ENCODE measurements at places on chromosomes 6 and 20.

GRCh38 chr6:43089874-43090558 lies 13.9 kb downstream of the PTK7 start:
- DNase-seq: no peak

- no peak for DNase-seq
Measured at GRCh38 chr6:160439751-160440150, 91.6 kb downstream of the SLC22A3 start.

GRCh38 chr6:139663996-139664395 lies 289.5 kb upstream of the CITED2 start:
- no peak for DNase-seq

DNA sequence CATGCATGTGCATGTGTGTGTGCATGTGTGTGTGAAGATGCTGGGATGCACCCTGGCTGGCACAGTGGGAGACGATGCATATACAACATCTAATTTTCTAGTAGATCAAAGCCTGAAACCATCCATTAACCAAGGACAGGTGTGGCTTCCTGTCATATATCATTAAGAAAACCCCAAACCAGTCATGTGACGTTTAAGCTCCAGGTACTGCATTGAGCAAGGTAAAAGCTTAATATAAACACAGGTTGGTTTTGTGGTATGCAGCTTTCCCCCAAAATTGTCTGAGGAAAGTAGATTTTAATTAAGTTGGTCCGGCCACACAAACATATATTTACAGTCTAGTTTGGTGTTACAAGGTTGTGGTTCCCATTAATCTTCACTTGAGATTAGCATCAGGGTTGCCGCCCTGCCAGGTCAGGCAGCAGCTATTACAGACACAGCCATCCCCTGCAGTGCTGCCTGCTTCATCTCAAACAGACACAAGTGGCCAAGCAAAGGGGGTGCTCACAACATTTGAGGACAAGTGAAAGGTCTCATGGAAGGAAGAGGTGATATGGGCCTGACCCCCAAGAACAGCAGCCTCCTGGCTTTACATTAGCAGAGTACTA lies 48.6 kb upstream of the NAA20 start:
- no peak for DNase-seq

- DNase-seq: no peak
Measured at GRCh38 chr20:51497542-51498467, 44.7 kb downstream of the NFATC2 start.

- DNase-seq: no peak
Measured at GRCh38 chr6:79135973-79136470, 58.0 kb upstream of the PHIP start.

- DNase-seq: no peak
Measured at GRCh38 chr6:124470803-124471202, 491.4 kb upstream of the RNF217 start.

DNA sequence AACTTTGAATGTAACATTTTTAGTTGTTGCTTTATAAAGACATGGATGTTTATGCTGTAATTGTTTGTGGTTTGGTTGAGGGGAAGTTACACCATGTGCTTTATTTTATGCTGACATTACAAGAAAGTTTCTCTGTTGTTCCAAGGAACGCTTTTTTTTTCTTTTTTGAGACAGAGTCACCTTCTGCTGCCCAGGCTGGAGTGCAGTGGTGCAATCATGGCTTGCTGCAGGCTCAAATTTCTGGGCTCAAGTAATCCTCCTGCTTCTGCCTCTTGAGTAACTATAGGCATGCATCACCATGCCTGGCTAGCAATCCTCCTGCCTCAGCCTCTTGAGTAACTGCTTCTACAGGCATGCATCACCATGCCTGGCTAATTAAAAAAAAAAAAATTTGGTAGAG lies 21.0 kb upstream of the IFNGR1 start:
- no peak for DNase-seq

GRCh38 chr6:63426844-63427243 lies 107.1 kb upstream of the LGSN start:
- no peak for DNase-seq

DNA sequence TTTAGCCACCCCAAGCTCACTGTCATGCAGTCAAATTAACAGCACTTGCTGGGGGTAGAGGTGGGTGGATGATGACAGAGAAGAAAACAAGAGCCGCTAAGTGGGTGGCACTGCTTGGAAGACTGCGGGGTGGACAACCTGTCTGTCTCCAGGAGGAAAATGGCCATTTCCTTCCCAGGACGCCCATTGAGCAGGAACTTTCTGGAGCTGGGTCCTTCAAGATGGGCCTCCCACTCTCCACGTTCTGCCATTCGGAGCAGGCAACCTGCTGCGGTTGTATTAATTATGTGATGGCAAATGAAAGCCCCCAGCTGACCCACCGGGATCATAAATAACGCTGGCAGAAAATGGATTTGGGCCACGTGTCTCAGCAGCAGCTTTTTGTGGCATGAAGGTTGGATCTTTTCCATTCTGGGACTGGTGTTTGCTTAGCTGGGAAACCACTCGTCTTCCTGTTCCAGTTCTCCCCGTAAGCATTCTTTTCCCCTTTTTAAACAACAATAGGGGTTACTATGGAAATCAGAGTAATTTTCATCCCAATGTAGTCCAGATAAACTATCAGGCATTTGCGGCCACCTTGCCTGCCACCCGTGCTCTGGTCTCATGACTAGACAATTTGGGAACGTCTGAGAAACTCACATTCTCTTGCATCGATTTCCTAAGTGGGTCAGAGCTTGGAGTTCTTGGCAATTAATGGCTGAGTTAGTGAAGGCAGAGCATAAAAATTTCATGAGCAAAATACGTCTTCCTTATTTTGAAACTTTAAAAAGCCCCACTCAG lies 215.5 kb downstream of the ANKRD60 start:
- no peak for DNase-seq

- DNase-seq: no peak
Measured at GRCh38 chr6:44110966-44111365, 16.3 kb downstream of the MRPL14 start.

DNA sequence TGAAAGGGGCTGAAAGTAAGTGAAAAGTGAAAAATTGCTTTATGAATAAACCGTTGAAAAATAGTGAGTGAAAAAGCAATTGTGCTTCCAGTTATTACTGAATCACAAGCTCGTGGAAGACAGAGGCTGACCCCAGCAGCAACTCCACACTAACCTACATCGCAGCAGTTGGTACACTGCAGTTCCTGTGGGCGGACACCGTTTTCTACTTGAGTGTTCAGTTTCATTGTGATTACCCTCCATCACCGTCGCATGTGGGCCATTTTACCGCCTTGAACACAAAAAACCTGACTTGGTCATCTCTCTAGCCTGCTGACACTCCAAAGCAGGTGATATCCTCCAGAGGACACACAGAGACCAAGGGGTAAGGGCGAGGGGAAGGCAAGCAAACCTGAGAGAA lies 28.4 kb downstream of the PRDM1 start:
- DNase-seq: no peak

- DNase-seq: no peak
Measured at GRCh38 chr20:32437391-32438074, 79.4 kb downstream of the ASXL1 start.

- DNase-seq: no peak
Measured at GRCh38 chr20:60011512-60012507, 53.6 kb downstream of the CDH26 start.

- DNase-seq: no peak
Measured at GRCh38 chr6:90139272-90139817, 157.3 kb downstream of the BACH2 start.

- no peak for DNase-seq
Measured at GRCh38 chr6:30399390-30400058, 54.6 kb downstream of the RPP21 start.

All from cerebellum (tissue), 4 donors.